Esophagus squamous epithelium (tissue), 5 donors: ENCODE measurements at places on chromosomes 5 and 9.

GRCh38 chr5:171363846-171364245 lies 23.8 kb upstream of the NPM1 start:
- DNase-seq, result no peak

- DNase-seq, result no peak
These were observed 708 bp upstream of the TUBB4B start for GRCh38 chr9:137240318-137240840.

GRCh38 chr5:28104080-28104479 lies 1065.7 kb upstream of the CDH9 start:
- DNase-seq, result no peak

GRCh38 chr9:108209132-108209685 lies 646.6 kb downstream of the ACTL7B start:
- no peak for DNase-seq

DNA sequence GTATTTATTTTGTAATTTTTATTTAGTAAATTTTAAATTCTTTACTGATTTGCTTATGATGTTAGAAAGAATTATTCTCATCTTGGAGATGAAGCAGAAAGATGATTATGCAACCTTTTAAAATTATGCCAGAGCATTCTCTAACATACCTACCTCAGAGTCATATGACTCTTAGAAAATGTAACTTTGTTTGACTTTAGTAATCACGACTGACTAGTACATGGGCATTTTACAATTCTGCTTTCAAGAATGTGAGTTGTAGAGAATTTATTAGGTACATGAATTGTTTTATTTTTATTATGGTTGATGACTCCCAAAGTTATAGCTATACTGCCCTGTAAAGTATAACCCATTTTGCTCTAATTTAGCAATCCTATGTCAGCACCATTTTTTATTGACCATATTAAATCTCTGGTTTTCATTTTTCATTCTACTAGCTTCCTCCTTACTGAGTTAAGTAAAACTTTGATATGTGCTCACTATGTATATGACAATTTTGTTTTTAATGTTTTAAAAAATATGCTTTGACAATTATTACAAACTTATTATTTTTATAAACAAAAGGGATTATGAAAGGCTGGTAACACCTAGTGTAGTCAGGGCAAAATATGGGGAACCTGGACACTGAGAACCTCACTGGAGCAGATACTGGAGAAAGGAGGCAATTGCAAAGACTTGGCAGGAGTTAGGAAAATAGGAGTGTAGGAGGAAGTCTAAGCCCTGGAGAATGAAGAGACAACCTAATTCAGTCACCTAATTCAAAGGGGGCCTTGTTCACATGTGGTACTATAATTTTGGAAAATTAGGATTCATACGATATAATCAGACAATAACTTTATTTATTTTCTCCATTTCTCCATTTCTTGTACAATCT lies 249.7 kb upstream of the DAB2 start:
- DNase-seq, result no peak

- DNase-seq, result no peak
These were observed 134.1 kb downstream of the TRPM6 start for GRCh38 chr9:74753650-74754049.

- no peak for DNase-seq
These were observed 11.4 kb downstream of the PSD2 start for GRCh38 chr5:139806726-139807646.
